ENCODE measurements at places on chromosomes 7 and 10.
A peak's percentile ranks its signal among the peaks of the same experiment; 100 is the strongest.

DNA sequence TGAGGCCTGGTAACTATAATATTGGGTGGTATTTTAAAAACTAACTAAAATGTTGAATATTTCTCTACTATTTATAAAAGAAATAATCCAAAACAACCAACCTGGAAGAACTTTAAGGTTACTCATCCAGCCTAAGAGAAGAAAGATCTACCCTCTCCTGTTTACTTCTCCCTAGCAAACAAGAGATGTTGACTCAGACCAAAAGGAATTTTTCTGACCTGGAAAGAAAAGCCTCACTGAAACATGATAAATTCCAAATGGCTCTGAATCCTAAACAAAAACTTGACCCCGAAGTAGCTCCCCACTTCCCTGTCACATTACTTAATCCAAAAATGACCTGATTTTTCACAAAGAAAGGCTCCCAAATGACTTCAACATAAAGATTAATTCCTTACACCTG lies 101.2 kb downstream of the PARD3 start:
- DNase-seq: no peak

DNA sequence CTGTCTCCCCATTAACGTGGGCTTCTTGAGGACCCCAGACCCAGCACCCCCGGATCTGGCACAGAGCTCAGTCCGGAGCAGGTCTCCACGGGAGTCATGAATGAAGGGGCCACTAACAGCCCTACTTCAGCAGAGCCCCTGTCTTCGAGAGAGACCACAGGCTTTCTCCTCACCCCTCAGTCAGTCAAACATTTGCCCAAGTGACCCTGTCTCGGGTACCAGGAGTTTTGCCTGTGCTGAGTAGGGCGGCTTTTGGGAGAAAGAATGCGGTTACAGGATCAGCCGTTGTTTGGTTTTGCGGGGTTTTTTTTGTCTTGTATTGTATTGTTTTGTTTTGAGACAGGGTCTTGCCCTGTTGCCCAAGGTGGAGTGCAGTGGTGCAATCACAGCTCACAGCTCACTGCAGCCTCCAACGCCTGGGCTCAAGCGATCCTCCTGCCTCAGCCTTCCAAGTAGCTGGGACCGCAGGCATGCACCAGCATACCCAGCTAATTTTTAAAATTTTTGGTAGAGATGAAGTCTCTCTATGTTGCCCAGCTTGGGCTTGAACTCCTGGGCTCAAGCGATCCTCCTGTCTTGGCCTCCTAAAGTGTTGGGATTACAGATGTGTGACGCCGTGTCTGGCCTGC lies 16.5 kb downstream of the ADAP1 start:
- no peak for DNase-seq

GRCh38 chr10:122643931-122644534 lies 55.6 kb downstream of the C10orf120 start:
- DNase-seq: no peak

DNA sequence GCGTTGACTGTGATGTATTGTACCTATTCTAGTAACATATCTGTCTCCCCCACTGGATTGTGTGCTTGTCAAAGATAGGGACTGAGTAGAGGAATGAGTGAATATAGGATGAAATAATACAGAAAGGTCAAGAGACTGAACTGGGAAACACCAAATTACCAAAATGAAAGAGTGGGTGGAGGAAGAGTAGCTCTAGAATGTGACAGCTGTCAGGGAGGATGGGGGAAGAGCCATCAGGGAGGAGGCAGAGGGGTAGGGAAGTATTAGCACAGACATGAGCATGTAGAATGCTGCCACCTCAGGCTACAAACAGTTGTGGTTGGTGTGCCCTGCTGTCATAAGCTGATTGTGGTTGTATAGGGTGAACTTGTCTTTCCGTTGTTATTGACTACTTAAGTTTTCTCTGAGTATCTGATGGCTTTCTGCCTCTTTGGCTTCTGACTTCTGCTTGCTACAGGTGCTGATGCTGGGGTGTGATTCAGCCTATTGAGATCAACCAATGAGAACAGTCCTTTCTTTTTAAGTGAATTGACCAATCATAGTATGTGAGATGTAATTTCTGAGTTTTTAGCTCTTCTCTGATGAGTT lies 5.6 kb downstream of the CCSER2 start:
- DNase-seq: no peak

GRCh38 chr10:125343118-125343925 lies 183.0 kb upstream of the CTBP2 start:
- no peak for DNase-seq

GRCh38 chr7:113281223-113281622 lies 162.9 kb upstream of the SMIM30 start:
- DNase-seq: no peak

DNA sequence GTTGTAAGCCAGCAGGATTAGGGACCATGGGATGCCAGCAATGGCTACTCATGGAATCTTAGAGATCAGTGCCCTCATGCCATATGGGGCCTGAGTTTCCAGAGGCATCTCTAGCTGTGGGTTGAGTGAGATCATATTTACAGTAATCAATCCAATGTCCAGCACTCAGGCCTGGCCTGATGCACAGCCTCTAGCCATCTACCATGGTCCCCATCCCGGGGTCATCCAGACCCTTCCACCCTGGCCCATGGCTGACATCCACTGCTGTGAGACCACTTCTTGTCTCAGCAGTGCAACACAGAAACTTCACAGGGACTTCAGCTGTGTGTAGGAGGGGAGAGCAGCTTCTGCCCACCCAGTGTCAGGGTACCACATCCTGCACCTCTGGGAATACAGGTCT lies 6.5 kb upstream of the ADCY1 start:
- no peak for DNase-seq

DNA sequence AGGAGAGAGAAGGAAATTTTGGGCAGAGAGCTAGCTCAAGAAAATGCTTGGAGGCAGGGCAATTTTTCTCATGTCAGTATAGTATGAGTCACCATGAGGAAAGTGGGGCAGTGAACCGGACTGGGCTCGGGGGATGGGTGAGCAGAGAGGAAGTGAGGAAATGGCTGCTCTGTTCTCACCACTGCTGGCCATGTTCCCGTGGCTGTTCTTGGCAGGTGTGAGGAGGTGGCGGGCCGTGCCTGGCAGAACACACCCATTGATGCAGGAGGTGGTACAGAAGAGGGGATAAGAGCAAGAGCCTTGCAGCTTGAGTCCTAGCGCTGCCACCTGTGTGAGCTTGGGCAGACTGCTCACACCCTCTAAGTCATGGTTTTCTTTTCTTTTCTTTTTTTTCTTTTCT lies 304.4 kb upstream of the LYZL1 start:
- DNase-seq: no peak

- DNase-seq: peak; percentile 82
Observed at GRCh38 chr10:110802551-110803238, 69.0 kb upstream of the PDCD4 start.

DNA sequence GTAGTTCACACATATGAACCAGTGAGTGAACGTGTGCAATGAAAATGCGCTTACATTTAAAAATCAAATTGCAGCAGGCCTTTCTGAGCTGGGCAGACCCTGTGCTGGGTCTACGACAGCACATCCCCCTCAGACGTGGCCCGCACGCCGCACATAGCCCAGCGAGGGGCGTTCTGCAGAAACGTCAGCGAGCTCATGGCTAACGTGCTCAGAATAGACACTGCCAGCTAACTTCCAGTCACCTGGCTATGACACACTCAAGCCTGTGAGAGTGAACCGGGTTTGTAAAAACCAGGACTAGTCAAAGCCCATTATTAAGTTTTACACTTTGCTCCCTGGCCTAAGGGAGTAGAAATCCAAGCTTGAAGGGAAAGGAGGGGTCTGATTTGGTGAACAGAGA lies 108.1 kb upstream of the INSIG1 start:
- no peak for DNase-seq

DNA sequence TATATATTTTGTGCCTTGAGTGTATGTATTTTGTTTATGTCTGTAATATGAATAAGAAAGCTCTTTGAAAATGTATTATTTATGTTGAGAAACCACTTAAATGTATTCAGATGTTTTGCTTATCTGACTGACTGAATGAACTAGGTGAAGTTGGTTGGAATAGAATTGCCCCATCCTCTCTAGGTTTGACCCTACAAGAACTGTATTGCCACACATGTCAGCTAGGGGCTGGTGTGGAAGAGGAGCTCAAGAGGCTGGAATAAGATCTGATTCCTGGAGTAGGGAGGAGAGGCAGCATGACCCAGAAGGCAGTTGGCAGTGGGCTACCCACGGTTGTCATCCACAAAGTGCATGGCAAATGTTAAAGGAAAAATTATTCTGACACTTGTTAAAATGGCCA lies 9.1 kb downstream of the SSMEM1 start:
- no peak for DNase-seq

DNA sequence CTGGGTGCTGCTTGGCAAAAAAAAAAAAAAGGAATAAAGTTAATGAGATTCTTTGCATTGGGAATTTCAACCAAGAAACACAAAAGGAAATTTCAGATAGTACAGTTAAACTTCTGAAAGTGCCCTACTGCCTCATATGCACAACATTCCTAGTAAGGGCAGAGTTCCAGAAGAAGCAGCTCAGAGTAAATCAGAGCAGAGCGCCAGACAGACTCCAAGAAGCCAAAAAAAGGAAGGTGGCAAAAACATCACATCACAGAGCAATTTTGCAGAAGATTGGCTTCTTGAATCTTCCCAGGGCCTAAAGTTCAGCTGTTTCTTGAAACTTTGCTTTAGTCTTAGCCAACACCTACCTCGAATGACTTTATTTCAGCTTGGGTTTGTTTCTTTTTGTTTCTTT lies 544.1 kb downstream of the XPNPEP1 start:
- no peak for DNase-seq

- no peak for DNase-seq
Observed at GRCh38 chr7:70455925-70456324, 676.0 kb upstream of the GALNT17 start.

GRCh38 chr10:101295261-101295660 lies 58.7 kb upstream of the BTRC start:
- DNase-seq: no peak

DNA sequence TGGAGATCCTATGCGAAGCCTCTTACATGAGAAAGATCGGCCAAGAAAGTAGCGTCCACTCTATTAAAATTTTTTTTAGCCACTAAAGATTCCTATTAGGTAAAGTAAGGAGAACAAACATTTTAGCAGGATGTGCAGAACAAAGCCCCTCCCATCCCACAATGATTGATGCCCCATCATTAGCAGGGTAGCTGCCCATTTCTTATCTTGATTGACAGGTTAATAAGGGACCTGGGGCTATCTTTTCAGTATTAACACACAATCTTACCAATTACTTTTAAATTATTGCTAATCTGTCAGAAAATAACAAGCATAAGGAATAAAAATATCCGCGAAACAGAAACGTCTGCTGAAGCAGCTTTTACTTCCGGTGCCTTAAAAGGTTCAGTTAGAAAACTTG lies 5.1 kb downstream of the FZD8 start:
- no peak for DNase-seq

DNA sequence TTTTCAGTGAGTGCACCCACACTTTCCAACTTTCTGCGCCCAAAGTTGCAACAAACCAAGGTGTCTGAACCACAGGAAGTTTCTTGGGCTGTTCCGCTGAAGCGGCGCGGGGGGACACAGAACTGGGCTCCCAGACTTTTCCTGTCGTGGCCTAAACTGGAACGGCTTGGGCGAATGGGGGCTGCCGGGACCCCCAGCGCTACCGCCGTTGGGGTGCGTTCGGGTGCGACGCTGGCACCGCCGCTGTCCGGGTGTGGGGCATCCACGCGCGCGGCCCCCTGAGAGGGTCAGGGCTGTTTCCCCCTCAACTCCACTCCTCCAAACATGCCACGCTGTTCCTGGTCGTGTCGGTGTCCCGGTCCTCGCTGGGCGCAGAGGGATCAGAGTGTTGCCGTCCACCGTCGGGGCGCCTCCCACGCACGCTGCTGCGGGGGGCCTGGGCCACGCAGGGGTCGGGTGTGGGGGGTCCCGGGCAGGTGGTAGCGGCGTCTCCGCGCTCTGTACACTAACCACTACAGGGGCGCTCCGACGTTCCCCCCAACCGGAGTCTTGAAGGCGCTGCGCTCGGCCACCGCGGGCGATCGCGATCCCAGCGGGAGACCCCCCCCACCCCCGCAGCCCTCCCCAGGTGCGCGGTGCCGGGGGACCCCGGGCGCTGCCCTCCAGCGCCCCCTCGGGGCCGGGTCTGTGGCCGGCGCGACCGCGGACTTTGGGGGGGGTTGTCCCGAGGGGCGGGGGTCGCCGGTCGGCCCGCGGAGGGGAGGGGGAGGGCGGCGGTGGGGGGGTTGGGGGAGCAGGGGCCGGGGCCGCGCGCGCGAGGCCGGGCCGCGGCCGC lies 2.2 kb upstream of the CUX1 start:
- DNase-seq: peak; percentile 36

- peak; percentile 28 for DNase-seq
Observed at GRCh38 chr10:96632974-96633710, 46.3 kb upstream of the TM9SF3 start.

- DNase-seq: no peak
Observed at GRCh38 chr10:112429147-112429546, 17.6 kb downstream of the ZDHHC6 start.

DNA sequence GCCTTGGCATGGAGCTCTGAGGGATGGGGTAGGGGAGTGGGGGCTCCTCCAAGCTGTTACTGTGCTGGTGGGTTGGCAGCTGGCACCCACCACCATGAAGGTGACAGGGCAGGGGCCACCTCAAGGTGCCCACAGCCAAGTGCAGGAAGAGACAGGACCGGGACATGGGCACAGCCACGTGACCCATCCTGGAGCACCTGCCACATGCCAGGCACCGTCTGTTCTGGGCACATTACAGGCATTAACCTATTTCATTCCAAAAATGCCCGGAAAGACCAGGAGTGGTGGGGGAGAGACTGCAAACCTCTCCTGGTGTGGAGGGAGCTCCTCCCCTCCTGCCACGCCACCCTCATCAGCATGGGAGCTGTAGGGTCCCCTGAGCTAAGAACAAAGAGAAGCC lies 56.7 kb downstream of the CAMK2B start:
- no peak for DNase-seq

GRCh38 chr10:5485948-5486852 lies 13.2 kb downstream of the CALML5 start:
- DNase-seq: no peak

DNA sequence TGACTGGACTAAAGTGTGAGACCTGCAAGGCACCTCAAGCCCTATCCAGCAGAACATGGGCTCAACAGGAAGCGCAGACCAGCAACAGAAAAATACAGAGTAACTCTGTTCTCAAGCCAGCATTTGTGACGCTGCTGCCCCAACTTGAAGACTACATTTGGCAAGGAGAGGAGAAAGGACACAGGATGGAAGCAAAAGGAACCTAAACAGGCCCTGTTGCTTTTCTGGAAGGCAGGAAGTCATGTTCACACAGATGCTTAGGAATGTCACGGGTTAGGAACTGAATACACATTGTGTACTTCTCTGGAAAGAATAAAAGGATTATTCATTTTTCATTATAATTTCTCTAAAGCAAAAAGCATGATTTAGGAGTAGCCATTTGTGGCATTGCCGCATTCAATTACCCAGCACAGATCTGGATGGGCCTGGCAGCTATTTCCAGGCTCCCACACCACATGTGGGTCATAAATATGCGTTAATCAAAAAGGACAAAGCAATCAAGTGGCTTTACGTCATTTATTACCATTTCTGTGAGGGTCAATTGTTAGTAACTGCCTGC lies 19.8 kb upstream of the TOMM7 start:
- no peak for DNase-seq

GRCh38 chr7:148144827-148145226 lies 445.7 kb upstream of the C7orf33 start:
- no peak for DNase-seq

GRCh38 chr7:121446526-121446925 lies 50.4 kb upstream of the FAM3C start:
- no peak for DNase-seq

GRCh38 chr10:59735296-59735695 lies 18.0 kb downstream of the MRLN start:
- no peak for DNase-seq

Data from NCI-H1436 (cell line).